HT-29 (cell line): ENCODE measurements at places on chromosomes 5 and 9.

DNA sequence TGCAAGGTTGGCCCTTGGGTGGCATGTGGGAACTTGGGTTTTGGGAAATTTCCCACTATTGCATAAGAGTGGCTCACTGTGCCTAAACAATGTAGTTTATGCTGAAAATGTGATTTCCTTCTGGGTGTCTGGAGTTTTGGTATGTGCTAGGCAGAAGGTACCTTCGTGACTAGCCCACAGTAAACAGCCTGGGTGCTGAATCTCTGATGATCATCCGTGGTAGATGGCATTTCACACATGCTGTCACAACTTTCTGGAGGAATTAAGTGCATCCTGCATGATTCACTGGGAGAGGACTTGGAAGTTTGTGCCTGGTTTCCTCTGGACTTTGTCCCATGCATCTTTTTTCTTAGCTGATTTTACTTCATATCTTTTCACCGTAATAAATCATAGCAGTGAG, 64.5 kb downstream of the LNPEP start:
- DNase-seq = no peak

DNA sequence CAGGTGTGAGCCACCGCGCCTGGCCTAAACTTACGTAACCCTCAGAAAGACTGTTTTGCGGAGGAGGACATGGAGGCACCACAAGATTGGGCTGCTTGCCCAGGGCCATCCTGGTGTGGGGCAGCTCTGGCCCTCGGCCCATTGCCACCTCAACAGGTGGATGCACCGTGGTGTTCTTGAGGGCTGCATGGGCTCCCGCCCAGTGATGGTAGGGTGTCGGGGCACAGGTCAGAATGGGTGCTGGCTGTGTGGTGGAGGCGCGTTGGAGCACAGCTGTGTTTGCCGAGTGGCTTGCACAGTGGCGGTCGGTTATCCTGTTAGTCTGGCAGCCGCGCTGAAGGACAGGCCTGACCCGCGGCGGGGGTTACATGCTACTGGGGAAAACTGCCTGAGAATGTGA, 196.9 kb downstream of the CACNA1B start:
- DNase-seq = no peak

GRCh38 chr5:141605523-141606277, 13.1 kb downstream of the DIAPH1 start:
- no peak for DNase-seq

DNA sequence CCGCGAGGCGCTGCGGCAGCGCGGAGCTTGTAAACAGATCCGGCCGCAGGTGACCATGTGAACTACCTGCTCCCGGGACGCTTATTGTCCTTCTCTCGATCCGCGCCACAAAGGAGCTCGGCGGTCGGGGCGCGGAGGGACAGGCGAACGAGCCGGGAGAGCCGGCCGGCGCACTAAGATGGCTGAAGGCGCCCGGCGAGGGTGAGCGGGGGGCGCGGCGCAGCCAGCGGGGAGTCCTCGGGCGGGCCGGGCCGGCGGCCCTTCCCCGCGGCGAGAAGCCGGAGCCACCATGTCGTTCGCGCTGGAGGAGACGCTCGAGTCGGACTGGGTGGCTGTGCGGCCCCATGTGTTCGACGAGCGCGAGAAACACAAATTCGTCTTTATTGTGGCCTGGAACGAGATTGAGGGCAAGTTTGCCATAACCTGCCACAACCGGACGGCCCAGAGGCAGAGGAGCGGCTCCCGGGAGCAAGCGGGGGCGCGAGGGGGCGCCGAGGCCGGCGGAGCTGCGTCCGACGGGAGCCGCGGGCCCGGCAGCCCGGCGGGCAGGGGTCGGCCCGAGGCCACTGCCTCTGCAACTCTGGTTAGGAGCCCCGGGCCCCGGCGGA, 535 bp downstream of the JMY start:
- DNase-seq = peak; percentile 46

DNA sequence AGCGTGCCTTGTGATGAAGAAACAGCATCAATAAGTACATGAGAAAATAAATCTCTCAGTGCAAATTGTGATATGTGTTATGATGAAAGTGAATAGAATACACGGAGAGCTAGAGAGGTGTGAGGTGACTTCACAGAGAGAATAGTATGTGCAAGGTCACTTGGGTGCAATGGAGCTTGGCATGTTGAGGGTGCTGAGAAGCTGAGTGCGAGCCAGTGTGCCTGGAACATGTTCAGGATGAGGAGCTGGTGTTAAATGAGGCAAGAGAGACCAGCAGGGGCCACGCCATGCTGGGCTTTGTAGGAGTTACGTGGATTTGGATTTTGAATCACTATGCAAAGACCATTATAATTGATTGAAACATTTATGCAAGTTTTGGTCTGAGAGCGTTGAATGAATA, 12.8 kb upstream of the RPS23 start:
- DNase-seq = no peak

DNA sequence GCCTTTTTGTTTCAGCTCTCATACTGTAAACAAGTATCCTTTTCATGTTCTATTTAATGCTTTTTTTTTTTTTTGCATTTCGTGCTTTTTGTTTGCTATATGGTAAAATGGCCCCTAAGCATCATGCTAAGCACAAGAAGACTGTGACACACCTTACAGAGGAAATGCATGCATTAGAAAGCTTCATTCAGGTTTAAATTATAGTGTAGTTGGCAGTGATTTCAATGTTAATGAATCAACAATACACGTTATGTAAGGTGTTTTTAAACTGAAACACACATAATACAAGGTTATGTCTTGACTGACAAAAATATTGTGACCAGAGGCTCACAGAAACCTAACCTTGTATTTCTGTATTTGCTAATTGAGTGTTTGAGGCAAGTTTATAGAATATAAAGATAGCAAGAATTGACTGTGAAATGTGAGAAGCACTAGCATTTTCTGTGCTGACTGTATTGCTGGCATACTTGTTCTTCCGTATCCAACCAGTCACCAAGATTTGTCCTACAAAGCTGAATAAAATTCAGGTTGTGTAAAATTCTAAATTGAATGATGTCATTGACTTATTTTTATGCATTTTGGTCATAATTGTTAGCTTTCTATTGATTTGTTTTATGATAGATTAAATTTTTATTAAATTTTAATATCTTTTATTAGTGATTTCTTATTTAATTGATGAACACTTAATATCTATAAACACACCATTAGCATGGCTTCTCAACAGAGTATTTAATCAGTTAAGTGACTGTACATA, 4.1 kb downstream of the CFAP95 start:
- no peak for DNase-seq
